ENCODE measurements at places on chromosomes 3 and 15.

DNA sequence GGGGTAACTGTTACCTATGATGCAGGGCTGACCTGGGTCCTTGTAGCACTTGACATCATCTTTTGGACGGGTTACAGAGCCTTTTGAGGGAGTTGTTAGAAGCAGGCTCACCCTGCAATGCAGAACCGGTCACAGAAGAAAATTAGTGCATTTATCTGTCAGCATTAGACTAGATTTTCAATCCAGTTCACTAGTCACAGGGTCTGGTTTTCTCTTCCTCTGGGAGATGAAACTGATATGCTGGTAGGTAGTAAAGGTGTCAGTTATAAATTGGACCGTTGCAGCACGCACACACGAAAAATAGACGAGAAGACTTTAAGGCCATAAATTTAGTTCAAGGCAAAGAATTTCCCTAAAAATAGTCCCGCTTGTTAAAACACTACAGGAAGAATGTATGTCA lies 532.3 kb upstream of the ATP11B start:
- peak; percentile 39 for DNase-seq

- DNase-seq = no peak
Observed at GRCh38 chr3:145144361-145144760, 1016.6 kb downstream of the PLOD2 start.

- no peak for DNase-seq
Observed at GRCh38 chr3:2301361-2301760, 202.7 kb downstream of the CNTN4 start.

- peak; percentile 74 for DNase-seq
Observed at GRCh38 chr3:32195995-32196540, 42.4 kb upstream of the CMTM8 start.

DNA sequence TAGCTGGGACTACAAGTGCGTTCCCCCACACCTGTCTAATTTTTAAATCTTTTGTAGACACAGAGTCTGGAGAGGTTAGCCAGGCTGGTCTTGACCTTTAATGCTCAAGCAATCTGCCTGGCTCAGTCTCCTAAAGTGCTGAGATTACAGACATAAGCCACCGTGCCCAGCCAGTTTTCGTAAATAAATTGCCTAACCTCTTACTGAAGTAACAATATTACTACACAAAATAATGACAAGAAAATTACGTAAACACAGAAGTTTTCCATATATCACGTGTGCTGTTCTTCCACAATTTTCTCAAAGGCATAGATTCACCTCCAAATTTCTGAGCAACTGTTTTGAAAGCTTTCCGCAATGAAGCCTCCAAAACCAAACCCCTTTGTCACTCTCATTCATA lies 58.1 kb upstream of the PROK2 start:
- no peak for DNase-seq

DNA sequence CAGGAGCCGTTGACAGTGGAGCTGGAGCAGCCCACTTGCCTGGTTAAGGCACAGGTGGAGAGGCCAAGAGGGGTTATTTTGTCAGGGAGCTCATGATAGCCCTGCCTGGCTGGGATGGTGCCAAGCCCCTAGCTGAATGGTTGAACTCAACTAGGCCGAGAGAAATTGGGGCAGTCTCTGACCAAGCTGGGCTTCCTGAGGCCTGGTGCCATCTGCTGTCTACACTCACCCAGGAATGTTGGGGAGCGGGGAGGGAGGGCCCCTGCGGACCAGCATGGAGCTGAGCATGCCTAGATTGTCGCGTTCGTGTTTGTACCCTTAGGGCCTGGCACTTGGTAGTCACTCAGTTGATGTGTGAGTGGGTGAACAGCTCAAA lies 1.2 kb downstream of the BRPF1 start:
- DNase-seq = no peak

GRCh38 chr3:182450942-182451787 lies 342.1 kb upstream of the ATP11B start:
- DNase-seq = peak; percentile 58

GRCh38 chr3:49673715-49674496 lies at the start of gene APEH:
Gene APEH (plus strand): TSS chr3:49674351. CDS start chr3:49674402, 51 bp downstream.
- no peak for DNase-seq

DNA sequence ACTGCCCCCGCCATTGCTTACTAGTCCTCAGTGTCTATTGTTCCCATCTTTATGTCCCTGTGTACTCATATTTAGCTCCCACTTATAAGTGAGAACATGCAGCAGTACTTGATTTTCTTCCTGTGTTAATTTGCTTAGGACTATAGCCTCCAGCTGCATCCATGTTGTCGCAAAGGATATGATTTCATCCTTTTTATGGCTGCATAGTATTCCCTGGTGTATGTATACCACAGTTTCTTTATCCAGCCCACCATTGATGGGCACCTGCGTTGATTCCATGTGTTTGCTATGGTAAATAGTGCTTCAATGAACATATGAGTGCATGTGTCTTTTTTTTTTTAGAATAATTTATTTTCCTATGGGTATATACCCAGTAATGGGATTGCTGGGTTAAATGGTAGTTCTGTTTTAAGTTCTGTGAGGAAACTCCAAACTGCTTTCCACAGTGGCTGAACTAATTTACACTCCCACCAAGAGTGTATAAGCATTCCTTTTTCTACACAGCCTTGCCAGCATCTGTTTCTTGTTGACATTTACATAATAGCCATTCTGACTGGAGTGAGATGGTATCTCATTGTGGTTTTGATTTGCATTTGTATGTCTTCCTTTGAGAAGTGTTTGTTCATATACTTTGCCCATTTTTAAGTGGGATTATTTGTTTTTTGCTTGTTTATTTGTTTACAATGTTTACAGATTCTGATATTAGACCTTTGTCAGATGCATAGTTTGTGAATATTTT lies 53.7 kb downstream of the GALK2 start:
- peak; percentile 3 for DNase-seq

- DNase-seq = peak; percentile 74
Observed at GRCh38 chr3:184040010-184040409, 8.5 kb downstream of the HTR3D start.

- no peak for DNase-seq
Observed at GRCh38 chr3:118577055-118577777, 457.4 kb downstream of the IGSF11 start.

- DNase-seq = no peak
Observed at GRCh38 chr3:197031315-197032285, 2.0 kb upstream of the MELTF start.

GRCh38 chr3:124037326-124037725 lies 45.4 kb upstream of the ROPN1 start:
- no peak for DNase-seq

DNA sequence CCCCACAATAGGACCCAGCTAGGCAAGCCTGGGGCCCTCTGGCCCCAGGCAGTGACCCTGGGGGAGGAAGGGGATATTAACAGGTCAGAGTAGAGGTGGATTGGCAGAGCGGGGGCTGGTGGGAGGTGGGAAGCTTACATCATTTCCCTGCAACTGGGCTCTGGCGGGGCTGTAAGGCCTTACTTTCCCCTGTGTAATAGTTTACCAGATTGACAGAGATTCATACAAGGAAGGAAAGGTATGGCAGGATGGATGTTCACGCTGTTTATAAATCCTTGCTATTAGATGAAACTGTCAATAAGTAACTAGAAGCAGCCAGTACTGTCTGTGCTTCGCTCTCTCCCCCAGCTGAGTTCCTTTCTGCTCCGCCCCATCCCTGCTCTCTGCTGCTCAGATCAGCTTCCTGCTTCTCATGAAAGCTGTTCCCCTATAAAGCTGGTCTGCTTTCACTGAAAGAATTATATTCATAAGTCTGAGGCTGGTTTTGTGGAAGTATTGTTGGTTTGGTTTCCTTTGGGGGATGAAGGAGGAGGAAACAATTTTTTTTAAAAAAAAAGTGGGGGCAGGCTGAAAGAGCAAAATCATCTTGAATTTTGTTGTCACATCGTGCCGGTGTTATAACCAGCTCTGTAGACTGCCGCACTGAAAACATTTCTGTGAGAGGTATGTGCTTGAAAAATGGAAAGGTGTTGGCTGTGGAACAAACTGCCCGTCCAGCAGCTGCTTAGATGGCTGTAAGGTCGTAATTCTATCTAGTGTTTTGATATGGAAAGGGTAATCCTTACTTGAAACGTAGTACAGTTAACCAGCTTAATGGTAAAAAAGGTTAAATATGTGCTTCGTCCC lies 76.4 kb downstream of the BBX start:
- DNase-seq = peak; percentile 79

- DNase-seq = no peak
Observed at GRCh38 chr15:40338921-40339620, 1.7 kb downstream of the CCDC9B start.

DNA sequence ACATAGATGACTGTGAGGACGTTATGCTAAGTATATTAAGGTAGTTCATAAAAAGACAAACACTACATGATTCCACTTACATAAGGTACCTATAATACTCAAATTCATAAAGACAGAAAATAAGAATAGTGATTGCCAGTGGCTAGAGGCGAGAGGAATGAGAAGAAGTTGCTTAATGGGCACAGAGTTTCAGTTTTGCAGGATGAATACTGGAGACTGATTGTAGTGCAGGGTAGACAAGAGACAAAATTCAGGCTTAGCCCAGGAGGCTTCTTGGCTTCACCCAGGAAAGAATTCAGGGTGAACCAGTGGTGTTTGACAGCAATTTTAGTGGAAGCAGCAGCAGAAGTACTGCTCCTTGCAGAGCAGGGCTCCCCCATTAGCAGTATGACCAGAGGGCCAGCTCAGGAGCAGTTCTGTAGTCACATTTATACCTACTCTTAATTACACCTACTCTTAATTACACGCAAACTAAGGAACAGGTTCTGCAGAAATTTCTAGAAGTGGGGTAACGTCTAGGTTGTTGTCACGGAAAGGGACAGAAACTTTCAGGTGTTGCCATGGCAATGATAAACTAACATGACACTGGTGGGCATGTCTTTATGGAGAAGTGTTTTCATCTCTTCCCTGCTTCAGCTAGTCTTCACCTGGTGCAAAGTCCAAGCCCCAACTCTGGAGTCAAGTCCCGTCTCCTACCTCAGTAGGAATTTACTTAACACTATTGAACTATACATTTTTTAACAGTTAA lies 55.2 kb downstream of the TBL1XR1 start:
- peak; percentile 31 for DNase-seq

DNA sequence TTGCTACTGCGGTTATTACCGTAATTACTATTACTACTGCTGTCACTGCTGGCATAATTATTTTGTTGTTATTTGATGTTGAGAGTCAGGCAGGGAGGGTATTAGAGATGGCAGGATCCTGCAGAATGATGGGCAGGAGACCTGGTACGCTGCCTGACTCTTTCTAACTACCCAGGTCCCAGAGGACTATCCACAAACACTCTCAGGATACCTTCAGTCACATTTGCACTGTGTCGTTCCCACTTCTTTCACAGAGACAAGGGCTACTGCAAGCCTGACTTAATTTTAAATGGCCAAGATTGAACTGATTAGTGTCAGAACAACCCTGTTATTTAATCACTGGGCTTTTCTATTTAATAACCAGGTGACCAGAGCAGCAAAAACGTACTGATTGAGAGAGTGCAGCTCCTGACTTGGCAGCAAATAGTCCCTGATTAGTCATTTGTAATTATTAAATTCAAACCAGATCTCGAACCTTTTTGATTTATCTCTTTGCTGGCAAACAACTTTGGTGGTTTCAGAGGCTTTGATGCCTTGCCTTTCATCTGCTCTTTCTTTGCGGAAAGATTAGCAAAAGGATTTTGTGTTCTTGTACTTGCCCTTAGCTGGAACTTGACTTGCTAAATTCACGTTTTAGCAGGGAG lies 88.8 kb upstream of the ARHGEF3 start:
- DNase-seq = no peak

- no peak for DNase-seq
Observed at GRCh38 chr15:33467816-33468163, 157.0 kb downstream of the RYR3 start.

- DNase-seq = peak; percentile 27
Observed at GRCh38 chr3:50157827-50158529, 2.9 kb downstream of the SEMA3F start.
